Right hindlimb (tissue), 1 donor: ENCODE measurements at places on chromosomes 11 and 22.

GRCh38 chr11:133163463-133164419, 368.6 kb downstream of the OPCML start:
- DNase-seq: peak; percentile 33

- DNase-seq: no peak
Observed at GRCh38 chr22:25759825-25760231, 17.8 kb downstream of the MYO18B start.

GRCh38 chr22:44381761-44382115, 69.0 kb upstream of the SHISAL1 start:
- DNase-seq: peak; percentile 15

- no peak for DNase-seq
Observed at GRCh38 chr11:117876059-117876340, 458 bp downstream of the FXYD6 start.

DNA sequence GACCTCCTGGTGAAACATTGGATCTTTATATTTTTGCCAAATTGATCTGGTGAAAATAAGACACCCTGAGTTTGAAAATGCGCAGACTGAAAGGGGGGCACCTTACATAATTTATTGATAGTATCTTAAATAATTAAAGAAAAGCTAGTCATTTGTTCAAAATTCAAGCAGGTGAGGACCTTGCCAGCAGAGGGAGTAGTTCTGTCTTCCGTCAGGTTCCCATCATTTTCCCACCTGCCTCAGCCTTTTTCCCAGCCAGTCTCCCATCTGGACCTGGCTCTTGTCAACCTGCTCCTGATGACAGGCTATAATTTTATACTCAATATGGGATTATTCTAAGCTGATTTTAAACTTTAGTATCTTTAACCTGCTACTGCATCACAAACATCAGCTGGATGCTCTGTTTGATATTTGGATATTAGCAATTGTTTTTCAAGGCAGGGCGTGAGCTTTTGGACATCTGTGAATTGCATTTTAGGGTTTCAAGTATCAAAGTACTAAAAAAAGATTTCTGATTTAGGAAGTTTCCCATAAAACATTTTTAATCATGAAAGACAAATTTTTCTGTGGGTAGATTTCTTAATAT, 132.0 kb downstream of the ELP4 start:
- DNase-seq: no peak

- DNase-seq: no peak
Observed at GRCh38 chr22:45651931-45652528, 19.6 kb upstream of the ATXN10 start.

DNA sequence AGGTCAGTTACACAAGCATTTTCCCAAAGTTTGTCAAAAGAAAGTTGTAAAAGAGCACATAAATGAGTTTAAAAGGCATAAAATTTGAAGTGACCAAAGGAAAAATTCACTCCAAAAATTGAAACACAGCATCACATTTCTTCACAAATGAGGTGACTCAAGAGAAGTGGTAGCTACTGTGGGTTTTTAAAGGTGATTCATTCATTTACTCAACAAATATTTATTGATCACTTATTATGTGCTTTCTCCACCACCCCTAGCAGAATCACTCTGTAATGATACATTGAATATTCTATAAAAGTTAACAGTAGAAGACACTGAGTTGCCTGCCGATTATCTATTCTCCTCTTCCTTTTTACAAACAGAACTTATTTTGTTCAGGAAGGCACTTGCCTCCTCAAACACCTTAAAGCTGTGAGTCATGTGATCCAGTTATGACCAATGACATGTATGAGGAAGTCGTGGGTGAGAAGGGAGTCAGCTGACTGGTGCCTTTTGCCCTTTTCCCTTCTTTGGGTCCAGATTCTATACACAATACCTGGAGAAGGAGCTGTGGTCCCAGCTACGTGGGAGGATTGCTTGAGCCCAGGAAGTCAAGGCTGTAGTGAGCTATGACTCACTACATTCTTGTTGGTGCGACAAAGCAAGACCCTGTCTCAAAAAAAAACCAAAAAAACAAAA, 67.7 kb upstream of the CLNS1A start:
- DNase-seq: no peak

DNA sequence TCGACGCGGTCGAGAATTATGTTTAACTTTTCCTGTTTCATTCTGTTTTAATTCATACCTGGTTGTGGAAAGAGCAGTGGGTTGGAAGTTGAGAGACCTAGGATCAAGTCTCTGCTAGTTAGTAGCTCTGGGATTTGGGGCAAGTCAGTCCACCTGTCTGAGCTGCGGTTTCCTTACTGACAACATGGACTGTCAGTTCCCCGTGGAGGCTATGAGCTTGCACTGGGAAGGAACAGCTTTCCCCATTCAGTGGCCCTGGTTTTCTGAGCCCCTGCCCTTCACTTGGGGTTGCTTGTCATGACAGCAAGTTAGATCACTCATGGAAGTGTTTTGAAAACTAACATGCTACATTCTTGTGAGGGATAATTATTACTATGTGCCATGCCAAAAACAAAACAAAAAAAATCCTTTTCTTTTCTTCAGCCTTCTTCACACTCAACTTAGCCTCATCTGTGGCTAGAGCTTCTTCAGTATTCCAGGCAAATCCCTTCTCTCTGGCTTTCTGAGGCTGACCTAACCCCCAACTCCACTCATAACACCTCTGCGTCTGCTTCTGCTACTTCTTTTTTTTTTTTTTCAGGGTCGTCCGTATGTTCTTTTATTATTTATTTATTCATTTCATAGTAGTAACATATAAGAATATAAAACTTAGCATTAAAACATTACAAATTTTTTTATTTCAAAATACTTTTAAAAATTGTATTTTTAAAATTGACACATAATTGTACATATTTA, 43.0 kb upstream of the ZBED5 start:
- no peak for DNase-seq

DNA sequence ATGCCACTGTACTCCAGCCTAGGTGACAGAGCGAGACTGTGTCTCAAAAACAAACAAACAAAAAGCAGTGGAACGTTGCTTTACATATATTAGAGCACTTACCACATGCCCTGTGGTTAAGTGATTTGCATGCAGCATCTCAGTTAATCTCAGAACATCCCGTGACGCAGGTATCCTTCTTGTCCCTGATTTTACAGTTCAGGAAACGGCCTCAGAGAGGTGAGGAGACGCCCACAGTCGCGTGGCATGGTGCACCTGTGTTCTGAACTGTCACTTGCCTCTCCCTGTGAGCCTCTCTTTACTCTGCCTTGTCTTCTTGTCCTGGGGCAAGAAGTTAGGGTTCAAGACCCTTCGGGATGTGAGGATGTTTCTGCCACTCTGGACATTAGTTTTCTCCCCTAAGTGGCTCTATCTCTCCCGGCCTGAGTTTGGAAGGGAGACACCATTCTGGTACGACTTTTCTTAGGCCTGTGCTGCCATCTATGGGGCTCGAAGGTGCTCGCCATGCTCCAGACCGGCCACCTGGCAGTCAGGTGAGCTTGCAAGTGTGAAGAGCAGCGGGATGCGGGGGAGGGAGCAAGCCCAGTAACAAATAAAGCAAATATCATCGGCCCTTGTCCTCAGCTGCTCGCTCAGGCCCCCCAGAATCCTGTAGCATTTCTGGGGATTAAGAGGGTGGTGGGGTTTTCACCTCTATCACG, 25.6 kb downstream of the YWHAH start:
- DNase-seq: peak; percentile 64

GRCh38 chr11:60169264-60169915, 13.5 kb downstream of the MS4A6A start:
- peak; percentile 31 for DNase-seq

GRCh38 chr11:13767471-13767870, 99.0 kb downstream of the FAR1 start:
- DNase-seq: no peak

GRCh38 chr11:64485074-64485473, 105.9 kb upstream of the SLC22A12 start:
- no peak for DNase-seq

DNA sequence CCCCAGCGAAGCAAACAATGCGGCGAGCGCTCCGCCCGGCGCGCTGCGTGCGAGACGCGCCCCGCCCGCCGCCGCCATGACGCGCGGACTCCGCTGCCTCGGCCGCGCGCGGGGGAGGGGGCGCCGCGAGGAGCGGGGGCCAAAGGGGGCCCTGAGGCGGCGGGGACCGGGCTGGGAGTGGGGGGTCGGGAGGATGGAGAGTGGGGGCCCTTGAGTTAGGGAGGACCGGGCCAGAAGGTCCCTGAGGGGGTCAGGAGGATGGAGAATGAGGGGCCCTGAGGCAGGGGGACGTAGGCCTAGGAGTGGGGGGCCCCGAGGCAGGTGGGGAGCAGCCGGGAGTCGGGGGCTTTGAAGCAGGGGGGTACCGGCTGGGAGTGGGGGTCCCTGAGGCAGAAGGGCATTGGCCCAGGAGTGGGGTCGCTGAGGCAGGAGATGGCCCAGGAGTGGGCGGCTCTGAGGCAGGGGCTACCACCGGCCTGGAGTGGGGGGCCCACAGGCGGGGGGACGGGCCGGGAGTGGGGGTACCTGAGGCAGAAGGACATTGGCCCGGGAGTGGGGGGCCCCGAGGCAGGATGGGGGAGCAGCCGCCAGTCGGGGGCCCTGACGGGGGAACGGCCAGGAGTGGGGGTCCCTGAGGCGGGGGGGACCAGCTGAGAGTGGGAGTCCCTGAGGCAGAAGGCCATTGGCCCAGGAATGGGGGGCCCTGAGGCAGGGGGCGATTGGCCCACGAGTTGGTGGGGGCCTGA, at the start of gene BRD1:
BRD1 (minus strand) TSS at position 21 of the 746 bp plus-strand sequence. CDS start 3,556 bp downstream, outside the sequence.
- peak; percentile 72 for DNase-seq

- DNase-seq: no peak
Observed at GRCh38 chr11:120629407-120630080, 118.0 kb downstream of the GRIK4 start.

GRCh38 chr11:96063053-96063452, 139.1 kb upstream of the MTMR2 start:
- DNase-seq: no peak

DNA sequence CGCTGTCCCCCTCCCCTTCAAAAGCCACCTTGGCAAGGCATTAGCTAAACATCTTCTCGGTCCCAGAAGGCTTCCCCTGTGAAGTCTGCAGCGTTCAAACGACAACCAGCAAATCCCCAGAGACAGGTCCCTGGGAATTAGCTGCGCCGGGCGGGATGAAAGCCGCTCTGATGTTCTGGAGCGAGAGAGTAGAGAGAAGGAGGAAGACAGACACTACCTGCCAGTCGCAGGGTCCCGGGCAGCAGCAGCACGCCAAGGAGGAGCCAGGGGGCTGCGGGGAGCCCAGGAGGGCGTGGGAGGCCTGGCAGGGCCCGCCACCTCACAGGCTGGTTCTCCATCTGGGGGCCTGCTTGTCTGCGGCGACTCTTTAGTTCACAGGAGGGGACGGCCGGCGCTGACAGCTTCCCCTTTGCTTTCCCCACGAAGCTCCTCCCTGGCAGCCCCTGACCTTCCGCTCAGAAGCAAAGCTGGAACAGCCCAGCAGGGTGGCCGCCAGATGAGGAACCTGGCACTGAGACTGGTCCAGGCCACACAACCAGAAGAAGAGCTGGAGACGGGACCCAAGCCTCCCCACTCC, at the start of gene NFAM1:
NFAM1 (minus strand) TSS at position 384 of the 577 bp plus-strand sequence; CDS start at position 338, 46 bp downstream.
- DNase-seq: no peak

DNA sequence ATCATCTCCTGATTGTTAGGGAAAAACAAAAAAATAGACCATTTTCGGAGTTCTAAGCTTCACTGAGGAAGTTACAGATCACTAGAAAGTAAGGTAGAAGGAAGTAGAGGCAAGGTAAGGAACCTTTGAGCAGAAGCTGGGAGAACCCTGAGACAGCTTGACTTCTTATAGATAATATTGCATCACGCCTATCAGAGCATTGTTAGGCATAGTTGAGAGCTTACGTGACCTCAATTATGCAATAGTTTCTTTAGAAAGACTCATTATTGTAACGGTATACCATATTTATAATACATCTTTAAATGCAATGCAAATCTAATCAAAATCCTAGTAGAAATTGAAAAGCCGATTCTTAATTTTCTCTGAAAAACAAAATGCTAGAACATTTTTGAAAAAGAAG, 4.9 kb downstream of the TBRG1 start:
- DNase-seq: no peak

- DNase-seq: peak; percentile 70
Observed at GRCh38 chr22:27032091-27032761, 374.8 kb downstream of the MIAT start.

- peak; percentile 71 for DNase-seq
Observed at GRCh38 chr11:96162816-96163499, 180.0 kb downstream of the MAML2 start.

DNA sequence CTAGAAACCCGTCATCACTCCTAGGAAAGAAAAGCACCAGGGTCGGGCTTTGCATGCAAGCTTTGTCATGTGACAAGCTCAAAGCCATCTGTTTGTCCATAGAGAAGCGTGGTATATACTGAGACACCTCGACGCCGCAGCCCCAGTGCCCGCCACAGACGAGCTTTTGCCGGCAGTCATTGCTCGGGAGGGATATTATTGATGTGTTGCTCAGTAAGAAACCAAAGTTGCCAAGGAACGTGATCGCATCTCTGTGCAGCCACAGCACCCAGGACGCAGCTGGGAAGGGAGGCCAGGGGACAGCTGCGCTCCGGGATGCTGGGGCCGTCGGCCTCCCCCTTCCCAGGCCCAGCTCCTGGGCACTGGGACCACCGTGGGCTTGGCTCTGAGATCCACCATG, 89.5 kb upstream of the KCNQ1OT1 start:
- peak; percentile 20 for DNase-seq

DNA sequence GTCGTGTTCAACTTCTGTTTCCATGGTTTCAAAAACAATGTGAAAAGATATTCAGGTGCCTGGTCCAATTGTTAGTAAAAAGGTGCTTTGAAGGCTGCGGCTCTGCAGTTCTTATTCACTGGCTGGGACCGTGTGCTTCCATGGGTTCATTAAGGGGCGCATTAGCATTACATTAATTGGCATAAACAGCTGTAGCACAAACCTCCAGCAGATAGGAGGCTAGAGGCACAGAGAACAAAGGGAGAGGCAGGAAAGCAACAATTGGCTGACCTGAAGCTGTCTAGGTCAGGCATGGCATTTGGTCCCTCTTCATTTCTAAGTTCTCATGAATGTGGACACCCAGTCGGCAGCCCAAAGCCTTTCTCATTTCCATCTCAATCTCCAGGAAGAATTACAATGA, 16.6 kb downstream of the PAK1 start:
- no peak for DNase-seq

GRCh38 chr11:79437278-79437980, 3.4 kb downstream of the TENM4 start:
- peak; percentile 86 for DNase-seq

DNA sequence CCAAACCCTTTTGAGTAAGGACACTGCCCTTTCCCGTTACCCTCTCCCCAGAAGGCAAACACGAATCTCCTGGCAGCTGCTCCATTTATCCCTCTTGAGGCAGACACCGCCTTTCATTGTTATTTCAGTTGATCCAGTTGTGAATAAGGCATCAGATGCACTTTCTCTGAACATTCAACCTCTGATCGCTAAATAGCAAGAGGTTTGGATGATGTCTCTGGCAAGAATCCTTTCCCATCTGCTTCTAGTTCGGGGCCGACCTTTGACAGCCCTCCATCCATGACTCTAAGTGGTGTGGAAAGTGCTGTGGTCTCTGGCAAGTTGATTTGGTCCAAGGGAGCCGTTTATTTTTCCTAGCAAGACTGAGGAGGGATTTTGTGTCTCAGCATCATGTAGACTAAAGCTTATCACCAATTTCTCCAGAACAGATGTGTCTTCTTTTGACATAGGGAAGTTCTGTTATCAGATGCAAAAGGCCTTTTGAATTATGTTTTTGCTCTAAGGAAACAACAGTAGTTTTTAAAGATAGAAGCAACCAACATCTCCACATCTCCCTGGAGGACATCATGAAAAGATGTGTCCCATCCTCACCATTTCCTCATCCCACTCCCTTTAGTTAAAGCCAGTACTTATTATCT, 123.6 kb downstream of the CCDC34 start:
- DNase-seq: peak; percentile 76
